ENCODE measurements at places on chromosomes 16 and 17.

DNA sequence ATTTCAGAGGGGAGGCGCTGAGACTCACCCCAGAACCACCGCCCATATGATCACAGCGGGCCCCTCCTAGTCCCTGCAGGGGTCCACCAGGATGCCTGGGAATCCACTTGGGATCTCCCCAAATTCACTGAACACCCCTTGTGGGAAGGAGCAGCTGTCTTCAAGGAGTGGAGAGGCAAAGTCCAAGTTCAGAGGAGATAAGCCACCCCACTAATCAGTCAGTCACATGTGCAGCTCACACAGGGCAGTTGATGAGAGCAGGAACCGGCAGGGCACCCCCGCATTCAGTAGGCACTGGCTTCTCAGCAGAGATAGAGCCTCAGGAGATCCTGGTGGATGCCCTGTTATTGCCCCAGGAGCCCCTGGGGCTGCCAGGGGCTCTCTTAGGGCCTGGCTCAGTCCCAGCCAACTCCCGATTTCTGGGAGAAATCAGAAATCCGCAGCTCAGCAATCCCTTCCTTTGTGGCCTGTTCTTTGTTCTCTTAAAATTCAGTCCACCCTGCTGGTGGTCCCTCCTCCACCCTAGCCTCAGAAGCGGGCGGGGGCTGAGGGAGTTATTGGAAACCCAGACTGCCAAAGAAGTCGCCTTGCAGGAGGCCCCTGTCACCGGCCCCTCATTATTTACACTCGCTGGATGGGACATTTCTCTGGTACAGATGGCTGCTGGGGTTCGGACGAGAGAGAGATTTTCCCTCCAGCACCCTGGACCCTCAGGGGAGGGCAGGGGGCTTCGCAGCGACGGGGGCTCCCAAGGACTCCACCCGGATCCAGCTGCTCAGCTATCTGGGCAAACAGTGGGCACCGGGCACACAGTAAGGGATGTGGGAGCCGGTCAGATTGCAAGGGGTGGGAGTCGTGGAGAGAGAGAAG is 1.8 kb downstream of the CDC42EP4 start:
- DNase-seq: no peak

DNA sequence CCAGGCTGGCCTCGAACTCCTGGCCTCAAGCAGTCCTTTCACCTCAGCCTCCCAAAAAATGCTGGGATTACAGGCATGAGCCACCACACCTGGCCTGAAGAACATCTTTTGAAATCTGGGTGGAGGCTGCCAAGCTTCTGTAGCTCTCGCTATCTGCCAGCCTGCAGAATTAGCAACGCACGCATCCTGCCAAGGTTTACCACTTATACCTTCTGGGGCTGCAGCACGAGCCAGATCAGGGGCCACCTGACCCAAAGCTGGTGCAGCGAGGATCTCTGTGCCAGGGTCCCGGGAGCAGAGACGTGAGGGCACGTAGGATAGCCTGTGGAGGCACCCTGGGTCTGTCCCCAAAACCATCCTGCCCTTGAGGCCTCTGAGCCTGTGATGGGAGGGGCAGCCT is 22.2 kb downstream of the SLC38A8 start:
- no peak for DNase-seq

- DNase-seq: no peak
Observed at GRCh38 chr17:78714534-78714933, 67.5 kb downstream of the CYTH1 start.

- DNase-seq: no peak
Observed at GRCh38 chr16:89570342-89570923, 5.1 kb upstream of the CPNE7 start.

- DNase-seq: no peak
Observed at GRCh38 chr16:48386559-48387312, 1.5 kb upstream of the SIAH1 start.

- DNase-seq: no peak
Observed at GRCh38 chr16:88376835-88377726, 5.7 kb upstream of the ZNF469 start.

Data from NCI-H460 (cell line).